ENCODE measurements at places on chromosomes 5 and 9. TPM values are rescaled to one million over a fixed set of nuclear protein-coding genes. Genes with fewer than 3 reads are reported as not detected.

GRCh38 chr9:37342493-37342892 is 80.0 kb upstream of the GRHPR start:
- no peak for DNase-seq

DNA sequence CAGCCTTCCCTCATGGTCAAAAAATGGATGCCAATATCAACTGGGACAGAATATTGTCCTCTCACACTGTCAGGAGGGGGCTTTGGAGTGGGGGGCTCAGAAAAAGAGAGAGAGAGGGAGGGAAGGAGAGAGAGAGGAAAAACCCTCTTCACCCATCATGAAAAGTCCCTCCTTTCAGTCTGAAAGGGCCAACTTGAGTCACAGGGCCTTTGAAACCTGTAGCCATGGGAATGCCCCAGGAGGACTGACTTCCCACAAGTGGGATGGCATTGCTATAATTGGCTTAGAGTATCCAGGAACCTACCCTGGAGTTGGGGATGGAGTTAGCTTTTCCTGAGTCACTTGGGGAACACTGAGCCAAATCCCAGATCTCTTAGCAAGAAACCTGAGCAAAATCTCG is 41.2 kb downstream of the DNAJC21 start:
- DNase-seq = no peak

GRCh38 chr9:113566016-113566711 is 102.6 kb downstream of the RGS3 start:
- no peak for DNase-seq

Gene ZCCHC10
- 21.8 TPM for total RNA-seq

Data from pulmonary artery endothelial cell (primary cell).